ENCODE measurements at places on chromosomes 12 and 14.

- peak; percentile 44 for DNase-seq
Measured at GRCh38 chr14:103740991-103741689, 25.5 kb downstream of the ZFYVE21 start.

GRCh38 chr14:77516126-77516525, 17.5 kb upstream of the ISM2 start:
- DNase-seq, result no peak

- DNase-seq, result no peak
Measured at GRCh38 chr14:102196039-102196901, 56.6 kb downstream of the WDR20 start.

GRCh38 chr12:53481939-53482586, 17.2 kb downstream of the MAP3K12 start:
- no peak for DNase-seq

DNA sequence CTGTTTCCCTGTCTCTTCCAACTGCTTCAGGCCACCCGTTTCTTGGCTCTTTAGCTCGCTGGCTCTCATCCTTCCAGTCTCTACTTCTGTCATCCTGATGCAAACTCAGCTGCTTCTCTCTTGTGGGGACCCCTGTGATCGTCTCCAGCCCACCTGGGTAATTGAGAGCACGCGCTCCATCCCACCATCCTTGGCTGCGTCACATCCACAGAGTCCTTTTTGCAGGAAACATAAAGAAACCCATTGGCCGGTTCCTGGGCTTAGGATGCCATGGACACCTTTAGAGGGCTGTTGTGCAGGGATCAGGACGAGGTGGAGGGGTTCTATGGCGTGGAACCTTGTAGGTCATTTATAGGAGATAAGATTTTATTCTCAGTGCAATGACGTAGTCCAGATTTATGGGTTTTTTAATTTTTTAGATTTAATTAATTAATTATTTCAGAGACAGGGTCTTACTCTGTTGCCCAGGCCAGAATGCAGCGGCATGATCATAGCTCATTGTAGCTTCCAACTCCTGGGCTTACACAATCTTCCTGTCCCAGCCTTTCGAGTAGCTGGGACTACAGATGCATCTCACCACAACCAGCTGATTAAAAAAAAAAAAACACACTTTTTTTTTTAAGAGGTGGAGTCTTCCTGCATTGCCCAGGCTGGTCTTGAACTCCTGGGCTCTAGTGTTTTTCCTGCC, 82.6 kb downstream of the CCDC92 start:
- no peak for DNase-seq

All from dermis microvascular lymphatic vessel endothelial cell (primary cell).